Stimulated activated CD4-positive, alpha-beta T cell treated with anti-CD3 and anti-CD28 coated beads, Interleukin-12 subunit alpha, Interleukin-12 subunit beta, amount 100 ng/mL, for 24 hours (primary cell): ENCODE measurements at places on chromosomes 7 and 10.

DNA sequence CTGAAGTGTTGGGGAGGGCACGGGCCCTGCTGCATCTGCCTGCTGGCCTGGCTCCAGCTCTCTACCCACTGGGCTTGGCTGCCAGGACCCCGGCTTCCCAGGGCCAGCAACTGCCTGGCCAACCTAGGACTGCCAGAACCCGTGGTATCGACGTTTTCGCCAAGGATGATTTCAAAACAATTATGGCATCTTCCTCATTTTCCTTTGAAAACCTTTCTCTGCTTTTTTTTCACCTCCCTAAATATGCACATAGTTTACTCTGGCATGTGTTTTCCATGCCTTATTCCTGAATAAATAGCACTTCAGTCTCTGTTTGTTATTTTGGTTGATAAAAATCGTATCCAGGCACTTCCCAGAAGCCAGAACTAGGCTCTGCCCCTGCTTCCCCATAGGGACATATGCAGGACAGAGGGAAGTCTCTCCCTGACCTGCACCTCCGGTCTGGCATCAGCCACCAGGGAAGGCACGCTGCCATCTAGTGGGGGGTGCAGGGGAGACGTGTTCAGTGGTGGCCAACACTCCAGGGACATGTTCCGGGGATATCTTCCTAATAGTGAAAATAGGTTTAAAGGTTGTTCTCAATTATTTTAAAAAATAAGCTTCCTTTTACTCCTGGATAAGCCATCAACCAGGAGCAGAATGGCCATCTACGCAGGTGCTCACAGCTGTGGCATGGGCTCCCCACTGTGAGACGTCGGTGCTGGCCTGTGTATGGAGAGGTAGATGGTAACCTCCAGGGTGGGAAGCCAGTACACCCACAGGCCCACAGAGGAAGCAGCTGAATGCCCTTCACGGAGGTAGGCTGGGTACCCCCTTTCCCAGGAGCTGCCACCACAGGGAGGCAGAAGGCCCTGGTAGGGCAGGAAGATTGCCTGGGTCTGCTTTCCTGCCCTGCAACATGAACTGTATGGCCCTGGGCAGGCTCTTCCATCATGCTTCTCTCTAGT, 30.7 kb upstream of the ANTXRL start:
- peak; percentile 58 for DNase-seq

- DNase-seq, result no peak
These were observed 107.7 kb downstream of the BBS9 start for GRCh38 chr7:33237036-33237435.

GRCh38 chr10:30591249-30591670, 38.3 kb downstream of the LYZL2 start:
- DNase-seq, result peak; percentile 8

- no peak for DNase-seq
These were observed 41.3 kb downstream of the TAS2R41 start for GRCh38 chr7:143518941-143519340.

- no peak for DNase-seq
These were observed at the start of gene NODAL for GRCh38 chr10:70441161-70441894. NODAL (minus strand) TSS chr10:70441681; CDS start chr10:70441667, 14 bp downstream.

DNA sequence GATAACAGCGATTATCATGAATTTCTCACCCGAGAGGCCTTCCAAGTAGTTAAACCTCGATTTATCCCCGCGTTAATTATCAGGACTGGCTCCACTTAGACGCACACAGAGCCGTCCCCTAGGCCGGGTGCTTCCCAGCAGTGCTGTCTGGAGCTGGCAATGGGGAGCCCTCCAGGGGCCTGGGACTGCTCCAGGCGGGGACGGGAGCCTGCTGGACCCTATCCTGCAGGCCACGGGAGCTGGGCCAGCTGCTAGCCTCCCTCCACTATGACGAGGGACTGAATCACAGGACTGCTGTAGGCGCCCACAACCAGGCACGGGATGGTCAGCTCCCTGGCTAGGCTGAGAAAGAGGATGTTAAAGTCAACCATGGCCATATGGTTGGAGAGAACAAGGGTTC, 229.1 kb downstream of the ELFN1 start:
- no peak for DNase-seq

DNA sequence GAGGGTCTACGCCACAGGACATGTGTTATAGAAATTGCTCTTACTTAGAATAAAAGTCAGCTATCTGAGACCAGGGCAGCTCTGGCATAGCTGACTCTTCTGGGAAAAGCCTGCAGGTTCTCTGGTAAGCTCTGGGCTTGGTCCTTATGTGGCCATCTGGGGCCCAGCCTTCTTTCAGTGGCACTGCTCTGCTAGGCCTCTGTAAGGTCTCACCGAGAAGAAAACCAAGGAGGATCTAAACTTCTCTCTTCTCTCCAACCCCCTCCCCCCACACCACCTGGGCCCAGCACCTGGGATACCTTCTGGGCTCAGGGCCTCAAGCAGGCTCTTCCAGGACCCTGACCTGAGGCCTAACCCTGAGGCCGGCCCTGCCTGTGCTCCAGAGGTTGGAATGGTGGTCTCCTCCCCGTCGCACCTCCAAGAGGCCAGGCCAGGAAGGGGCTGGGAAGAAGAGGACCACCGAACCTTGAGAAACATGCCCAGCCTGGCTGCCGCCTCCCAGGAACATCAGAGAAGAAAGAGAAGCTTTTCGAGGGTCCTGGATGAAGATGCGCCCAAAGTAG, 323.6 kb downstream of the GFRA1 start:
- no peak for DNase-seq

GRCh38 chr7:28312948-28313347, 99.4 kb upstream of the CREB5 start:
- no peak for DNase-seq

DNA sequence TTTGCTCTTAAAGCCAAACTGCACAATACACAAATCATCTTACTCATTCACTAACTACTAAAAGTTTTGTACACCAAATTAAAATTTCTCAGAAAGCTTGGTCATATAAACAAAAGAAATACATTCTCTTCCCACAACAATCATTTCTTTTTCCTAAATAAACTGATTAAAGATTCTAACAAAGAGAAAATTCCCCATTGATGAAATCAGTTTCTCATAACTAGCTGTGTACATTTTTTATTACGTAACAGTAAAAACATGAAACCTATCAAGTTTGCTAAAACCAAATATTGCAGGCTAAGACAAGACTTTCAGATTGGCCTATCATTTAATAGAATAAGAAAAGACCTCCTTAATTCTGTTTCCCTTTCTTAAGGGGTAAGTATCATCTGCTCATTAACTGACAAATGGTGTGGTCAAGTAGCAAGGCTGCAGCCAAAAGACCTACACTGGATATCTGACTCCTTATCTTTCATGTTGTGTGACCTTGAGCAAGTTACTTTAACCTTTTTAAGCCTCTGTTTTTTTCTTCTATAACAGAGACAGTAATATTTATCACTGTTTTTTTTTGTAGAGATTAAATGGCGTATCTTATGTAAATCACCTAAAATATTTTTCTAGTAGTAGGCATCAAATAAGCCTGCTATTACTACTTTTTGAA, 22.4 kb downstream of the NAMPT start:
- no peak for DNase-seq

GRCh38 chr7:6460990-6461584, 13.3 kb upstream of the DAGLB start:
- no peak for DNase-seq

- DNase-seq, result no peak
These were observed 9.3 kb downstream of the ZNF277 start for GRCh38 chr7:112215787-112216186.

DNA sequence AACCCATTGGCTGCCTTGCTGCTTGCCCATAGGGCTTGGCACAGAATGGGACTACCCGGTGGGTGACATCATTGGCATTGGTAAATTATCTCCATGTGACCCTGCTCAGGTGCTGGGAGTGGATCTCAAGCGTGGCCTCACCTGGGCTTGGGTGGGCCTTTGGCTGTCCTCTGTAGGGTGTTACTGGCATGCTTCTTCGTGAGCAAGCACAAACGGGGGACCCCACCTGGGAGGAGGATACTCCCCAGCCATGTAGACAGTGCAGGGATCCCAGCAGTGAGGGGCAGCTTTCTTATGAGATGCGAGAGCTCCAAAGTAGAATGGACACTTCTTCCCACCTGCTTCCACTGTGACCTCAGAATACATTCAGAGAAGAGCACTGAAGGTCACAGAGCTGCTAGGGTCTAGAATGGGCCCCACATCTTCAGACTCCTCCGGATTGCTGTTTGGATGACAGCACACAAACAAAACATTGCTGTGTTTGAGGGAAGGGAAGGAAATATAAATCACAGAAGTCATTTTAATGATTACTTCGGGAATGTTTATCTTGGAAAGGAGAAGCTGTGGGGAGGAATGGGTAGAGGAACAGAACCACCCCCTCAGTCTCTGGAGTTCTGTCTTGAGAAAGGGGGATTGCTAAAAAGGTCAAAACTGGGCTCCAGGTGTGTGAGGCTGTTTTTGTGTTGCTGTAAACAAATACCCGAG, 75.9 kb downstream of the SH2D4B start:
- DNase-seq, result no peak
